ENCODE measurements at places on chromosomes 7 and 10.

DNA sequence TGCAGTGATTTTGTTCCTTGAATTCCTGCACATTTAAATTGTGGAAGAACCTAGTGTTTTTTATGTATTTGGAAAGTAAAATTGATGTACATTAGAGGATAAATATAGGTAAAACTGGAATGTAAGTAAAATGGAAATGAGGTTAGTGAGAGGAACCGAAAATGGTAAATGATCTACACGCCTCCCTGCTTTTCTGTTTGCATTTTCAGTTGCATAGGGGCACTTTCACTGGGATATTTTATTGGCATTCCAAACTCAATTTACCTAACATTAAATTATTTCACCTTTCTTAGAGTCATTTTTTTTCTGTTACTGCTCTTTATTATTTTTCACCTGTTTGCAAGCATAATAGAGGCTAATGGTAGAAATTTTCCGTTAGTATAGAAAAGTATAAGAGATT, 8.0 kb downstream of the CDK13 start:
- no peak for DNase-seq

DNA sequence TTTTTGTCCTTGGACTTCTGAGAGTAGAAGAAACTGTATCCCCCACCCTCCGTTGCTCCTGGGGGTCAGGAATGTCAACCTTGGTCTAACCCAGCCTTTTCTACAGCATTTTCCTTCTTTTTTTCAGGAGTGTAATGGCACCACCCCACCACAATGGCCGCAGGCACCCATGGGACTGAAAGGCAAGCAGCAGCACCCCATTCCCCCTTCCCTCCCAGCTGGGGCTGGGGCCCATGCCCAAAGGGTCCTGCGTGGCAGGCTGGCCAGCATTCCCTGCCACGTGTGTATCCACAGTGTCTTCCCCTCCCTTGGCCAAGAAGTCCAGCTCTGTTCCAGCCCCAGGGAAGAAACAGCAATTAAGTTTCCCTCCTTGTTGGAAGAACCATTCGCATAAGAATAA, 106.9 kb downstream of the ZPBP start:
- no peak for DNase-seq

DNA sequence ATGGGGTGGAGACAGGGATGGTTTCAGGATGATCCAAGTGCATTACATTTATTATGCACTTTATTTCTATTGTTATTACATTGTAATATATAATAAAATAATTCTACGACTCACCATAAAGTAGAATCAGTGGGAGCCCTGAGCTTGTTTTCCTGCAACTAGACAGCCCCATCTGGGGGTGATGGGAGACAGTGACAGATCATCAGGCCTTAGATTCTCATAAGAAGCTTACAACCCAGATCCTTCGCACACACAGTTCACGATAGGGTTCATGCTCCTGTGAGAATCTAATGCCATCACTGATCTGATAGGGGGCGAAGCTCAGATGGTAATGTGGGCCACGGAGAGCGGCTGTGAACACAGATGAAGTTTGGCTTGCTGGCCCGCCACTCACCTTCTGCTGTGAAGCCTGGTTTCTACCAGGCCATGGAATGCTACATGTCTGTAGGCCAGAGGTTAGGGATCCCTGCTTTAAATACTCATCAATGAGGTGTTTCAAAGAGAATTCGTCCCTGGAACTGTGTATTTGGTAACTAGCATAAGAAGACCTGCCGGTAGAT, 21.2 kb upstream of the PRKCQ start:
- no peak for DNase-seq

DNA sequence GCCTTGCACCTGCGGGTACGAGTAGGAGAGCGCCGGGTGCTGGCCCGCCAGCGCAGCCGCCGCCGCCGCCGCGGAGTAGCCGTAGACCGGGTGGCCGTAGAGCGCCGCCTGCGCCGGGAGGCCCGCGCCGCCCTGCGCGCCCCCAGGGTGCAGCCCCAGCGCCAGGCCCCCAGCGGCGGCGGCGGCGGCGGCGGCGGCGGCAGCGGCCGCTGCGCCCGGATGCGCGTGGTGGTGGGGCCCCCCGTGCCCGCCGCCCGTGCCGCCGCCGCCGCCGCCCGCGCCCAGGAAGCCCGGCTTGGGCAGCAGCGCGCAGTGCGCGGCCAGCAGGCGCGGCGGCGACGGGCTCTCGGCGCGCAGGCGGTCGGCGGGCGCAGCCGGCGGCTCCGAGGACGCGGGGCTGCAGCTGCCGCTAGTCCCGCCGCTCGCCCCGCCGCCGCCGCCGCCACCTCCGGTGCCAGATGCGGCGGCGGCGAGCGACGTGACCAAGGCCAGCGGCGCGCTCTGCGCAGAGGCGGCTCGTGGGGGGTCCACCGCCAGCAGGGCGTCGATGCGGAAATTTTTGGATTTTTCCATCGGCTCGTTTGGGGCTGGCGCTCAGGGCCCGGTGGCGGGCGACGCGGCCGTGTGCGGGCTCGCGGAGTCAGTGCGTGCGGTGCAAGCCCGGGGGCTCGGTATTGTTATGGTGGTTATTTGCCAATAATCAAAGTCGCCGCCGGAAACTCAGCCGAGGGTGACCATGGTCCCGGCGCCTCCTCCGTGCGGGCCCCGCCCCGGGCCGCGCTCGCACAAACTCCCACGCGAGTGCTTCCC, 480 bp downstream of the MNX1 start:
- no peak for DNase-seq

GRCh38 chr7:151862606-151863381, 14.1 kb downstream of the PRKAG2 start:
- no peak for DNase-seq

DNA sequence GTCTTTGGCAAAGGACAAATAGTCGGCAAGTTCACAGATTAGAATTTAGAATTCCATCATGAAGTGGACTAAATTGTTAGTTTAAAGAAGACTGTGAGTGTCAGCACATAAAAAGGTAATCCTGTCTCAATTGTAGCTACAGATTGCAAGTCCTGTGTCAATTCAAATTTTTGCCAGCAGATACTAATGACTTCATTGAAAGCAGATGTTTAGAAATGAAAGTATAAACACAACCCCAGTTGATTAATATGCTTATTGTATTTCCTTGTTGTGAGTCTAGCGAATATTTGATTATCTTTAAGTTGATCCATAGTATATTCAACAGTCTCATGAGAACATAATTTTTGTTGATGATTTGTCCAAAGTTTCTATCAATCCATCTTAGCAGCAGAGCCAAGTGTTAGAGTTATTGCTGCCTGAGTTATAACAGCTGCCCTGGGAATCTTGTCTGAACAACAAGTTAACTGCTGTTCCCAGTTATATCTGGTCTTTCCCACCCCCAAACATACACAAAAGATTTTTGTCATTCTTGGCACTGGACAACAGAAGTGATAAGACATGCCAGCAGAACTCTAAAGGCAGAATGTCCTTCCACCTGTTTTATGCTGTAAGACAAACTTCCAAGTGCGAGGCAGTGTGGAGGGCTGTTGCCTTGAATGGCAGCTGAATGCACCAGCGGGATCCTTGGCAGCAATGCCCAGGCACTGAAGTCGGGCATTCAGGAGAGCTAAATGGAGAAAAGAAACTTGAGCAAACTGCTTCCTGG, 21.3 kb upstream of the HERPUD2 start:
- DNase-seq: no peak

DNA sequence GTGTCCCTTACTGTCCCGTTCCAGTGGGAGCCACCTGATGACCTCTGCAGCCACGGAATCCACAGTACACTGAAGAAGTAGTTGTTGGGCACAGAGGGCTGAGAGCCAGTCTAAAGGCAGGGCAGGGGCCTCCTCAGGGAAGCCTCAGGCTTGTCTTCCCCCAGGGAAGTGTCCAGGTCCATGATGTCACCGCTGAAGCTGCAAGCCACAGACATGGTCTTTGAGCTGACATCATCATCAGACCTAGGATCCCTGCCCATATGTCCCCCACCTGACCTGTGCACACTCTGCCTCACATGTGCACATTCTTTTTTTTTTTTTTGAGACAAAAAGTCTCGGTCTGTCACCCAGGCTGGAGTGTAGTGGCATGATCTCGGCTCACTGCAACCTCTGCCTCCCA, 38.4 kb upstream of the ELFN1 start:
- no peak for DNase-seq

DNA sequence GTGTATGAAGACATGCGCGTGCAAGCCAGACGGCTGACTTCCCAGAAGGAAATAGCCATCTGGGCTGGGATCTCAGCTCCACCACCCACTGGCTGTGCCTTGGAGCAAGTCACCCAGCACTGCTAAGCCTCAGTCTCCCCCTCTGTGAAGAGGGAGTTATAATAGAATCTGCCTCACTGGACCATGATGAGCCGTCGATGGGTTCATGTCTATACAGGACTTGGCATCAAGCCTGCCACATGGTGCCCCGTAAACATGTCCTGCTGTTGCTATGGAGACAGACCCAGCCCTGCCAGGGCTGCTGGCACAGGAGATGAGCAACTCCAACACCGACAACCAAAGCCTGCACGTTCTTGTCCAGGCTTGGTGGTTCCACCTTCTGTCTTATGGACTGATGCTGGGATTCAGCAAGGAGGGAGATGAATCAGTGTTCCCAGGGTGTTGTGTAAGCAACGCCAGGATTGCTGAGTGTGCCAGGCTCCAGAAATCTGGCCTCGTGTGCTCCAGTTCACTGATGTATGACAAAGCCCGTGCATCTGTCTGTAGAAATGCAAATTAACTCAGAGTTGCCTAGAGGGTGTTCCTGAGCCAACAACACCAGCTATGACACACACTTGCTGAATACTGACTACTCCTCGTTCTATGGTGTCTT, 5.6 kb downstream of the GPR15LG start:
- no peak for DNase-seq

- no peak for DNase-seq
Observed at GRCh38 chr10:24622781-24623301, 100.8 kb downstream of the ARHGAP21 start.

DNA sequence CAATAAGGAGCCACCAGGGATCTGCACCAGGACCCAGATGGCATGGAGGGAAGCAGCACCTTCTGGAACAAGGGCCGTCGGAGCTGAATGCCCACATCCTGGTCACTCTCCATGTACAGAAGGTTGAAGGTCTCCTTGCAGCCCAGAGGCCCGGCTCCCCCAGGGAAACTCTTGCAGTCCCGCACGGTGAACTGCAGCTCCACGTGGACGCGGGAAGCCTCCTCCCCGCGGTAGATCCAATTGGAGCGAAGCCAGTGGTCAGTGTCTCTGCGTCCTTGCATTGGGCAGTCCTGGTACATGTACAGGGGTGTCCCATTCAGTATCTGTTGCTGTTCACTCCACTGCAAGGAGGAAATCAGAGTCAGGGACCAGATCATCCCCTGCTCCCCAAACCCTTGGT, 7.4 kb downstream of the EPHA1 start:
- DNase-seq: no peak

DNA sequence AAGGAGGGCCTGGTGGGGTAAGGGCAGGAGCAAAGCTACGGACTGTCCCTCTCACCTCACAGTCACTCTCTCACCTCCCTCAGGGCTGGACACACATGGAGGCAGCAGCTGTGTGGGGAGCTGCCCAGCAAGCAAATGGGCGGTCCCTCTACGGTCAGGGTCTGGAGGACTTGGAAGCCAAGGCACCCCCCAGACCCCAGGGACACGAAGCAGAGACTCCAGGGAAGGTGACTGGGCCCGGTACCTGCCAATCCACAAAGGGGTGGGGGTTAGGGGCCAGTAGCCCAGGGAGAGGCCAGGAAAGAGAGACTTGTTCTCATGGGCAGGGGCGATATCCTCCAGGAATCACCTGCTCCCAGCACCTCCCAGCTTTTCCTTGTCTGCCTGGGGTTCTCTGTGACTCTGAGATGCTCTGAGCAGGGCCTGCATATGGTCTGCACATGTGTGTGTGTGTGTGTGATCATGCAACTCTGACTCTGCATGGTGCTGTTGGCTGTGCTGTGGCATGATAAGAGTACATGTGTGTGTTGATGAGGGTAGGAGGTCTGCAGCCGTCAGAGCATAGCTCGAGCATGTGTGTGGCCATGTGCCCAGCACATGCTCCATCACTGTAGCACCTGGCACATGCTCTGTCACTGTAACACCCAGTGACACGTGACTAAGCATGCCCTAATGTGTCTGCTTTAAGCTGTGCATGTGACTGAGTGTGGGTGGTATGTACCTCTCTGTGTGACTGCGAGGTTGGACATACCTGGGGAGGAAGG, 4.6 kb upstream of the LDB3 start:
- DNase-seq: no peak

DNA sequence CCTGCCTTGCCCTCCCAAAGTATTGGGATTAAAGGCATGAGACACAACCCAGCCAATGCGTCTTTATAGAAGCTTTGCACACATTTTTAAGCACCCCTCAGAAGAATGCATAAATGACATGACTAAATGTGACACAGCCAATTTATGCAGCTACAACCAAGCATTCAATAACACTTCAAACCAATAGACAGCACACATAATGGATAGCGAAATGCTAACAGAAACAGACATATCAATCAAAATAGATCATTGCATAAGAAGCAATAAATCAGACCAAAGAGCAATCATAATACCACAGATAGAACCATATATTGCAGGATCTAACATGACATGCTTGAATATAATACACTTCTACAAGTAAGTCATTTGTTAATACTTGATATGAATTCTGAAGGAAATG, 34.2 kb upstream of the AKR1B1 start:
- DNase-seq: no peak

DNA sequence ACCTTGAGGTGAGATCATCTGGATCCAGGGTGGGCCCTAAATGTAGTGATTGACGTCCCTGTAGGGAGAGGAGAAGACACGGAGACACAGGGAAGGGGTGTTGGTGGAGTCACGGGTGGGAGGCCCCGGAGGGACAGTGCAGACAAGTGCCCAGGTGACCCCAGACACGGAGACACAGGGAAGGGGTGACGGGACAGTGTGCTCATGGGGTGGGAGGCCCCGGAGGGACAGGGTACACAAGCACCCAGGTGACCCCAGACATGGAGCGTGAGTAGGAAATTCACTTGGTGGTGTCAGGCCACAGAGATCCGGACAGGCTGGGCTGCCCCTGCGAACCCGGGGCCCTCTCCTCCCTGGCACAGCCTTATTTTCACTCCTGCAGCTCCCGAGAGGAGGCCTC, 176.9 kb downstream of the PTPRN2 start:
- no peak for DNase-seq

- no peak for DNase-seq
Observed at GRCh38 chr7:44465490-44465889, 25.0 kb downstream of the NUDCD3 start.

DNA sequence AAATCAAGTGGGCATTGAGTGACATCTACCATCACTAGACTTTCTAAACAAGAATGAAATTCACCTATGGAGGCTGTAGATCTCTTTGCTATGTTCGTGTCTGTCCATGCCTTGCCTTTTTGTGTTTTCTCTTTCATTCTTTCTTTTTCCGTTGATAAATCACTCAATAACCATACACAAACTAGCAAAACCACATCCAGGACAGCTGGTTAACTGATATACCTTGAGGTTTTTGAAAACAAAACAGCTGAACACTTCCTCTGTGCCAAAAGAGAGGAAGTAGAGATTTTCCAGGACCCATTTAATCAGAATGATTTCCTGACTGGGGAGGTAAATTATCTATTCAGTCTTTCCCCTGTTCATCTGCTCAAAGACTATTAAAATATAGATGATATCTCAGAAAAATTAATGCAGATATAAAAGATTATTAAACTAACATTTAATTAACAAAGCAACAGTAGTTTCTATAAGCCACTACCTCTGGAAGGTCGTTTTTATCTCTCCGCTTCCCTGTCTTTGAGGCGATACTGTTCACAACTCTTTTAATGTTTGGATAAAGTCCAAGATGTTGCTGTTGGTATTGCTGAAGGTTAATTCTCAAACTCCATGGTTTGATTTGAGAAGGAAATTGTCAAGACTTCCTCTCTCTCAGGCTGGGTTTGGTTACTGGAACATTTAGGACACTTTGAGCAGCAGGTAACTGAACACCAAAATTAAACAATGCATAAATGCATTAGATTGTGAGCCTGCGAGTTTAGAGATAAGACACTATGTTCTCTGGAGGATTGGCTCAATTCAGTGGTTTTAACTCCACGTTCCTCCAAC, 24.4 kb upstream of the C10orf67 start:
- DNase-seq: no peak

Measured in stimulated activated CD8-positive, alpha-beta memory T cell treated with anti-CD3 and anti-CD28 coated beads, Interleukin-15, amount 100 ng/mL, for 48 hours (primary cell).